NK-92 treated with Interleukin-12 subunit alpha and Interleukin-12 subunit beta, amount 100 ng/mL, for 24 hours (cell line): ENCODE measurements at places on chromosomes 2 and 18.

DNA sequence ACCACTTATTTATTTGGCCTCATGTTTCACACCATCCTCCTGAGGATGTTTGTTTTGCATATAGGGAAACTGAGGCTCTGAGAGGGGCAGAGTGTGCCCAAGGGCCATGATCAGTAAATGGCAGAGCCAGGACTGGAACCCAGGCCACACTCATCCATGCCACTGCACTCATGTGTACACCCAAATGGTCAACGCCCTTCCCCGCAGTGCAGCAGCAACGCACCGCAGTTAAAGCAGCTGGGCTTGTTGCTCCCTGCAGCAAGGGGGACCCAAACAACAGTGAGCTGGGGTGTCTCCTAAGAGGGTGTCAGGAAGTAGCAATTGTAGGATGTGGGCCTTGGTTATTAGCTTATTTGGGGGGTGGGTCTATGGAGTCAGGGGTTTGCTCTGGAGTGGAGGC lies 36.6 kb downstream of the ZAP70 start:
- DNase-seq: no peak

DNA sequence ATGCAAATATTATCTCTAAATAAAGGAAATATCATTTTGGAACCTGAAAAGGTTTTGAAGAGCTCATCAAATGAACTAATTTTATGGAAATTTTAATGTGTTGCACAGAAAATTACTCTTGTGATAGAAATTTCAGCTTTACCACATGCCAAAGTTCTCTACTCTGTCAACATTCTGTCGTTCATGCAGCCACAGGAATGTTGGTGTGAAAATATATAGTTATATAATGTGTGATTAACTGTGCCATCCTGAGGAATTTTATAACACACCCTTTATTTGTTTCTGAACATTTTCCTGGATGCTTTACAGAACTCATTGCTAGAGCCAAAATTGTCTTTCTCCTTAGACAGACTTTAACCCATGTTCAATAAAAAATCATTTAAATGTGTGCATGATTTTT lies 202.5 kb upstream of the SLC8A1 start:
- no peak for DNase-seq

GRCh38 chr2:44618251-44619023 lies 256.7 kb downstream of the CAMKMT start:
- no peak for DNase-seq

- DNase-seq: no peak
Observed at GRCh38 chr2:232447091-232447620, 8.8 kb upstream of the ALPI start.

DNA sequence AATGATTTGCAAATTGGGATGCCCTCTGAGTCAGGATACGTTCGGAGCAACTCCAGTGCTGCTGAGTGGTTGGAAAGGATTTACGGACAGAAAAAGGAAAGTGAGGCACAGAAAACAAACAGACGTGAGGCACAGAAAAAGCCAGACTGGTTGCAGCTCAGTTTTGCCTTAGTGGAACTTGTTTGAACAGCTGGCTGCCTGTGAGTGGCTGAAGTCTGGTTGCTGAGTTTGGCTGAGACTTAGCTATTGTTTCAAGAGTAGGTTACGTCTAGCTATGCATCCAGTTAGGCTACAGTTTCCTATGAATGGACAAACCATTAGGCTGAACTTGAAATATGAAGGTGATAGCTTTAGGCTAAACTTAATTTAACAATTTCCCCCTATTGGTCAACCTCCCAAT lies 256.6 kb downstream of the VAPA start:
- DNase-seq: no peak

- no peak for DNase-seq
Observed at GRCh38 chr2:120546048-120546864, 189.4 kb upstream of the GLI2 start.
